ELF-1 (cell line): ENCODE measurements at places on chromosomes 2 and 18.

GRCh38 chr2:101827246-101827645, 129.7 kb downstream of the MAP4K4 start:
- peak; percentile 21 for DNase-seq

DNA sequence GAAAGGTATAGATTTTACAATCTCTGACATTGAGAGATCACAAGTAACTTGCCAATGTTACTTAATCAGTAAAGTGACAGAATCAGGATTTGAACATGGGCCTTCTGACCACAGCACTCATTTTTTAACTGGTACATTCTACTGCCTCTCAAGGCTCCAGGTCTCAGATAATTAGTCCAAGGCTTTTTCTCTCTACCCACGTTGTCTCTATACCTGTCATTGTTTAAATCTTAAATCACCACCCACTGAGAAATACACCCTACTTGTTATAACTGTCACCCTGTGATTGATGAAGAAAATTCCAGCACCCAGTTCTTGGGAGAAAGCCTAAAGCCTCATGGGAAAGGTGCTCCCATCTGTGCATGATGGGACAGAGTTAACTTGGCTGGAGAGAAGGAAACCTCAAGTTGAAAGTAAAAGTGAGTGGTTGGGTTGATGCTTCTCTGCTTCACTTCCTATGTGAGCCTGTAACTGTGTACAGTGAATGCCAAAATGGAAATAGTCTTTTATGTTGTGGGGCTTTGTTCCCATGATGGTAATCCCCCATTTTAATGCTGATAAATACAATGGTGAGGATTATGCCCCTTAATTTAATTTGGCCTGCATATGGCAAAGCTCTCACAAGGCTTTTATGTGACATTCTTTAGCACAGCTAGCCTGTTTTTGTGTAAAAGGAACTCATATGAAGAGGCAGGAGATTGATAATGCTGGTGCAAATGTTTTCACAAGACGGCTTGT, 190.1 kb upstream of the SP5 start:
- DNase-seq, result no peak

DNA sequence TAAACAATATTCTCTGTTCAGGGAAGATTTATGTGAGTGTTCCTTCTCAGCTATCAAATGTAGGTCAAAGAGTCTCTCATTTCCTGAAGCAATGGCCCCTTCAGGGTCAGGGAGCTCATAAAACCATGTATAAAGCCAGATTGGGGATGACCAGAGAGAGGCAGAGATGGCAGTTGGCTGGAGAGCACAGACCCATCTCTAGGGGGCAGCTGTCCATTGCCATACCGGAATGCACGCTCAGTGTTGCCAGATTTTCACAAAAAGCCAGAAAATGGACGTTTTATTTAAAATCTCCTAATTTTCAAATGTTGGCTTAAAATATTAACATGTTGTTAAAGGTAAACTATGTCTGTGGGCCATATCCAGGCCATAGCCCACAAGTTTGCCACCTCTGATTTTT, 1920.7 kb upstream of the CELF4 start:
- no peak for DNase-seq

DNA sequence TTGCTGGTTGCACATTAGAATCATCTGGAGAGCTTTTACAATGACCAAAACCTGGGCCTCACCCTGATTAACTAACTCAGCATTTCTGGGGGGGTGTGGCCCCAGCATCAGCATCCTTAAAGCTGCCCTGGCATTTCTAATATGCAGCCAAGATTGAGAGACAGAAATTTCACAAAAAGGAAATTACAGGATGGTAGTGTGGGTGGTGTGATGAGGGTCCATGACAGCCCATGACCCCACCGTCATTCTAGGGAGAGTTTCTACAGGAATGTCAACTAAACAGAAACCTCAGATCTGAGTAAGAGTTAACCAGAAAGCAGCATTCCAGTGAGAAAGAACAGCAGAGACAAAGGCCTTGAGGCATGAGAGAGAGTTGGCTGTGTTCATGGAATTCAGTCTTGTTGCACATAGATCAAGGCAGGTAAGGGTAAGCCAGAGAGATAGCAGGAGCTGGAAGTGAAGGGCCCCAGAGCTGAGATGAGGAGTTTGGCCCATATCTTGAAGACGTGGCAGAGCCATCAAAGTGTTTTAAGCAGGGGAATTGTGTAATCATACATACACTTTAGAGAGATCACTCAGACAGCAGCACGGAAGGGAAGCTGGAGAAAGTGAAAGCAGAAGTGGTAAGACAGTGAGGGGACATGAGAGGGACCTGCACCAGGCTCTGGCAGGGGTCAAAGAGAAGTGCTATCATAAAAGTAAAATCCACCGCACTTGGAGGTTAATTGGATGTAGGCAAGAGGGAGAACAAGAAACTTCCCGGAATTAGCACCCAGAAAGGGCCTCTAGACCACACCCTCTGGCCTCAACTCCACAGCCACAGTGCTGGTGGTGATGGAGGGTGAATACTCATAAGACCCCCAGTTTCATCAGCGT, 7.8 kb upstream of the TRABD2A start:
- DNase-seq, result peak; percentile 73

GRCh38 chr2:24409700-24410556, 49.6 kb upstream of the ITSN2 start:
- DNase-seq, result peak; percentile 82

DNA sequence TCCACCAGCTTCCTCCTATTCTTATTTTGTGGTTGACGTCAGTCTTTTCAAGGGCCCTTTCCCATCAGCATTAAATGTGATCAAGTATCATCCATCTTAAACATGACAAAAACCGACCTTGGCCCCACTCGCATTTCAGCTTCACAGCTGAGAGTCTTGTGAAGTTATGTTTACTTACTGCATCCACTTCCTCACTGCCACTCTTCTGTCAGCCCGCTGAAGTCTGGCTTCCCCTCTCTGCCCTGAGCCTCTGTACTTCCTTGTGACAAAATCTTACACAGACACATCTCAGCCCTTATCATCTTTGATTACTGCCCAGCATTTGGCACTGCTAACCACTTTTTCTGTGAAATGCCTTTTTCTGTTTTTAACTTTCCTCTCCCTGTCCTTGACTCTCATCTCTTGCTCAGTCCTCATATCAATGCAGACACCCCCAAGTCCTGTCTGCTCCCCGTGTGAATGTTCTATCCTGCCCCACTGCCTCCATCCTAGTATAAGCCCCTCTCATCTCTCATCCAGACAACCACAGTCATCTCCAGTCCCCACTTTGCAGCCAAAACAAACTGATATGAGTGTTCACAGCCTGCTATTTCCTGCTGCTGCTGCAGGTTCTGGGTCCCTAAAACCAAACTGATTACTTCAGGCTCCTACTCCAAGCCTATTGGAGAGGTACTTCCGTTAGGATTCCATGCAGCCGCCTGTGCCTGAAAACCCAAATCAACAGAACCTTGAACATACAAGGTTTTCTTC, 31.4 kb downstream of the FOSL2 start:
- no peak for DNase-seq

GRCh38 chr18:70453058-70453775, 164.4 kb downstream of the SOCS6 start:
- DNase-seq, result no peak

DNA sequence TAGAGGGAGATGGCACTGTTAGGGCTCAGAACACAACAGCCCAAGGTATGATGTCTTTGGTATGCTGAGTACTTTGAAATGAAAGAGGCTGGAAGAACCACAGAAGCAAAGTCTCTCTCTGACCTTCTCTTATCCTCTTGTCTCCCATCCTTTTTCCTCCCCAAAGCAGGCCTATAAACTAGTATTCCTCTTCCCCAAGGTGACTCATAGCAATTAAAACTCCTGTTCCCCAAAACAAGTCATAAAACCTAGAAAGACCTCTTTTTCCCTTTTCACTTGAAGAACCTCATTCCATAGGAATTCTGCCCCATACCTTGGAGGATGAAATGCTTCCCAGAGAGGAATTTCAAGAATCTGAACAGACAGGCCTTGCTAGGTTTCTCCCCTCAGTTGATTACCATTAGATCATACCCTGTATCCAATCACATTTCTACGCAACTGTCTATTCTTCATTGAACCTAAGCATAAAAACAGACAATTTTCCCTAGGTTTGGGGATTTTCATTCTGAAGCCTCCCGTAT, 25.7 kb downstream of the MDH1 start:
- DNase-seq, result peak; percentile 87

- DNase-seq, result no peak
These were observed 180.1 kb upstream of the OSR1 start for GRCh38 chr2:19538411-19538963.

- DNase-seq, result no peak
These were observed 66.8 kb downstream of the LINC00305 start for GRCh38 chr18:64082054-64082453.

DNA sequence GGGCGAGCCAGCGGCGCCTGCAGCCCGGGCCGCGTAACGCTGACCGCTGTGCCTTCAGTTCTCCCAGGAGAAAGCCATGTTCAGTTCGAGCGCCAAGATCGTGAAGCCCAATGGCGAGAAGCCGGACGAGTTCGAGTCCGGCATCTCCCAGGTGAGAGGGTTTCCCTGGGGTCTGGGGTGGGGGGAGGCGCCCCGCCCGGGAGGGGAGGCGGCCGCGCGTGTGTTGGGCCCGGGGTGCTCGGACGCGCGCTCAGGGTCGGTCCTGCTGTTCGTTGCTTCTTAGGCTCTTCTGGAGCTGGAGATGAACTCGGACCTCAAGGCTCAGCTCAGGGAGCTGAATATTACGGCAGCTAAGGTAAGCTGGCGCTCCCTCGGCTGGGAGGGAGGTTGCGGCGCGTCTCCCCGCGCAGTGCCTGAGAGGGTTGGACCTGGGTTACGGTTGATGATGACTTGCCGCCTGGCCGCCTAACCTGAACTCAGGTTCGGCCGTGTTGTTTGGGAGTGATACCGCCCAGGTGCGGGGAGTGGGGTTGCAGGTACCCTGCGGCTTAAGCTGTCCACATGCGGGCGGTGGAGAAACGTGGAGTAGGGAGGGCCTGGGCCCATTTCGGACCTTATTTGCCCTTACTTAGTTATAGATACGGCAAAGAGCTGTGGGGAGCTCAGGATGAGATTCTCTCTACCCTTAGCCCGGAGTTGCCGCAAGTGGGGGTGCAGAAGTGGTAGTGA, 638 bp downstream of the RPS7 start:
- peak; percentile 37 for DNase-seq

DNA sequence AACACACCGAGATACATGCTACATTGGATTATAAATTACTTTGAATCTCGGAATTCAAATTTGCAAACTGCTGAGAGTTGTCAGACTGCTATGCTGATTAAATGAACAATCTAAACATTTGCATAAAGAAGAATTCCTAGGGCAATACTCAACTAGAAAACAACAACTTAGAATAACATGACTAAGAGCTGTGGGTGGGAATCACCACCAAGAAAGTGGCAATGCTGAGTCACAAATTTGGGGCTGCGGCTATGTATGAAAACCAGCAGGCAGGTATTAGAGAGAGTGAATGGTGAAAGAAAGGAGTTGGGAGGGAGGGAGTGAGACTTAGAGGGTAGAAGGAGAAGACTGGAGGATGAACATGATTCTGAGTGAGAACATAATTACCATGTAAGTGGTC, 559.5 kb downstream of the PIK3C3 start:
- DNase-seq, result no peak
